ENCODE measurements at places on chromosomes 1 and 21.
A peak's percentile ranks its signal among the peaks of the same experiment; 100 is the strongest.

GRCh38 chr1:245334827-245335490 is 180.2 kb downstream of the KIF26B start:
- no peak for DNase-seq

DNA sequence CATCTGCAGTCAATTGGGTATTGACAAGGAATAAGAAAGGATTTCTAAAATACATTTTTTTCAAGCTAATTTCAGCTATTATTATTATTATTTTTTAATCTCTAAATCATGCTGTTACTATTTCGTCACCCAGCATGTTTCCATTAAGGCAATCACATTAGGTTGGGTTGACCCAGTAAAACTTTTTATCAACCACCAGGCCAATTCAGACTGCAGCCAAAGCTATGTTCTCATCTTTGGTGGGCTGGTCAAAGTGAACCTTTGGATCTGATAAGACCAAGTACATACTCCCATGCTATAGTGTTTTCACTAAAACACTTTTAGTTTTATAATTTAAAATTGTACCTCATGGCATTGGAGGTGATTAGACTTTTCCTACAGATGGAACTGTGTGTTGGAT is 198.6 kb downstream of the PBX1 start:
- DNase-seq, result no peak

DNA sequence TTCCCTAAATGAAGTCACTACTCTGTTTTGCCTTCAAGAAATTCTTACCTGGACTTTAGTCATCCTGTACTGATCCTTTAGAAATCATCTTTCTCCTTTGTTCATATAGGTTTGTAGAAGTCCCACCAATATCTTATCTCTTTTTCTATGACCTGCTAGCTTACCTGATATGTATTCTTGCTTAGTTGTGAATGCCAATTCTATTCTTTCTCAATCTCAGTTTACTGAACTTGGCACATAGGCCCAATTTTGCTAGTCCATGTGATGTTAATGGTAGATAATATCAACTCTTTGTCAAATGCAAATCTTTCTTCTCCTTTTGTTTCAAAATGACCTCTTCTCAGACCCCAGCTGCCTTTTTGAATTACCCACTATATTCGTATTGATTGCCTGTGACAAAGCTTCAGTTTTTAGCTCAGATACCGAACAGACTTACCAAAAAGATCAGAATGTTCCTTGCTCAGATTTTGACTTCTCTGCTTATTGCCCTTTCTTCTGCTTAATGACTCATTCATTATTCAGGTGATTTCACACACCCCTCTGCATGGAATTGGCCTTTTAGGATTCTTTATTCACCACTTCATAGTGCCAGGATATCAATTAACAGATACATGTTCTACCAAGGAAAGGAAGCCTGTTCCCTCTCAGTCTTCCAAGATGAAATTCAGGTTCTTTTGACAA is 20.6 kb downstream of the IPO9 start:
- no peak for DNase-seq

GRCh38 chr21:34190576-34191321 is 117.4 kb downstream of the MRPS6 start:
- no peak for DNase-seq

GRCh38 chr1:220221670-220222069 is 50.6 kb downstream of the RAB3GAP2 start:
- DNase-seq, result no peak

DNA sequence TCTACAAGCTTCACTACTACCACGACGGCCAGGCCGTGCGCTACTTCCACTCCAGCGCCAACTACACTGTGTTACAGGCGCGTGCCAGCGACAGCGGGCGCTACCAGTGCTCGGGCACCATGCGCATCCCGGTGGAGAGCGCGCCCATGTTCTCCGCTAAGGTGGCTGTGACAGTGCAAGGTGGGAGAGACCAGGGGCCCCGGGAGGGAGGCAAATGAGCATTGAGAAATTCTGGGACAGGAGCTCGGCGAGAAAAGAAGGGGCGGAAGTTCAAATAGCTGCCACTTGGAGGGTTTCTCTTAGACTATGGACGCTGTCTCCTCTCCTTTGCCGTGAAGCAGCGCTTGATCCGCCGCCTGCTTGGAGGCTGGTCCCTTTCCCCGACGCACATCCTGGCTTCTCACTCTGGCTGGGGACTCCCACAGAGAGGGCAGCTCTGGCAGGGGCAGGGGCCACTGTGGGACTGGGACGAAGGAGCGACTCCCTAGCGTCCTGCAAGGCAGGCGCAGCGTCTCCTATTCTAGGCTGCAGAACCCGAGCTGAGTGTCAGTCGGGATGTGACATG is 4.6 kb downstream of the FCRLB start:
- DNase-seq, result no peak

DNA sequence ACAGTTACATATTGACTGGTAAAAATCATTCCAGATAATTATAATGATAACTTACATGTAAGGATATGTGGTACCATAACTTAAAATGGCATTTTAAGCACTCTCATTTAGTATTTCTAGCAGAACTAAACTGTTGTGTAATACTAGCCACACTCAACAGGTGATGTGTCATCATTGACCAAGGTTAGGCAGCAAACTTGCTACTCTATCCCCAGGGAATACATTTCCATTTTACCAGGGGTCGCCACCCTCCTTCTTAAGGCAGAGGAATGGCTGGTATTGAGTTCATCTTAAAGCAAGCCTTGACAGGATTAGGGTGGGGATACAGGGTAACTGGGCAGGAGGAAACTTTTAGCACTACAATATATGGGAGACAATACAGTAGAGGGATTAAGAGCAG is 259.8 kb upstream of the CAMK1G start:
- DNase-seq, result no peak

- peak; percentile 33 for DNase-seq
Observed at GRCh38 chr1:37177230-37177864, 143.0 kb upstream of the GRIK3 start.

- DNase-seq, result no peak
Observed at GRCh38 chr1:47225430-47226100, 6.5 kb downstream of the TAL1 start.

GRCh38 chr1:201221201-201221846 is 30.7 kb downstream of the IGFN1 start:
- no peak for DNase-seq

DNA sequence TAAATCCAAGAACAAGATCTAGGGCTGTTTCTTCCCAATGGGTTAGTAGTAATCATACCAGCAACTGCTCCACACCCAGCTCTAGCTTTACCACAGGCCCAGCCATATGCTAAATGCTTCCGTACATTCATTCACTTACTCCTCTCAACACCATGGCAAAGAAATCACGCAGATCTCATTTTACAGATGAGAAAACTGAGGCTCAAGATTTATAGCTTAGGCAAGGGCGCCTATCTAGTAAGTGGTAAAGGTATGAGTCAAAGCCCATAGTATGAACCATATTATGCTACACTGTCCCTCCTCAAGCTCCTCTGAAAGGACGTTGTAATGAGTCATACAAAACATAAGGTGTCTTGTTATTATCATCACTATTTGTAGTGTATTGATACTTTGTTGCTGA is 82.2 kb downstream of the NIBAN1 start:
- DNase-seq, result no peak

GRCh38 chr1:106290805-106291501 is 765.5 kb upstream of the PRMT6 start:
- DNase-seq, result no peak

GRCh38 chr1:159092036-159092760 is 15.6 kb upstream of the AIM2 start:
- DNase-seq, result no peak

- no peak for DNase-seq
Observed at GRCh38 chr1:160549665-160550006, 26.6 kb upstream of the SLAMF6 start.

DNA sequence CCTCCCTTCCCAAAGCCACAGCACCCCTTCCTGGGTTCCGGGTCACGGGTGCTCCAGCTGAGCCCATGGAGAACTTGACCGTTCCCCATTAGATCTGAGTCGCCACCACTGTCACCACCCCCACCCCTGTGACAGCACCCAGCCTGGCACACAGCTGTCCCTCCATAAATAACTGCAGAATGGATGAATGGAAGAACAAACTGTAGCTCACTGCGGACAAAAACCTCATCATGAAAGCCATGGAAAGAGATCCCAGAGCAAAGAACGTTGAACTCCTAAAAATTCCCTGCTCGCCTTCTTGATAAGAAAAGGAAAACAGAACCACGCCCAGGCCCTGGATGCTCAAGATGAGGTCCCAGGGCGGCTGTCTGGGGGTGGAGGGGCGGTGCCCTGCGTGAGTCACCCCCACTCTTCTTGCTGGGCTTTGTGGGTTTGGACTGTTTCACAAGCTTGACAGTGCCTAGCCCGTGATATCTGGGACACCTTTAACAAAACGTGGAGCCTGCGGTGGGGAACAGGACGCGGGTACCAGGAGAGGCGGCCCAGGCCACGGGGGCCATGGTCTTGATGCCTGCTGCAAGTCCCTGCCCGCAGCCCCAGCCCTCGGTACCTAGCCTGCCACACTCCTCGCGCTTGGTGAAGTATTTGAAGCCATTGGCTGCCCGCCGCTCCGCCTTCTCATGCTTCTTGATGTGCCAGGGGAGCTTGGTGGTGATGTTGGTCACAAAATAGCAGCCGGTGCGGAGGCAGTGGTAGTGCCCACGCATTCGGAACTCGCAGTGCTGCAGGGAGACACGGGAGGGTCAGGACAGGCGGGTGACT is 151.9 kb downstream of the CASZ1 start:
- DNase-seq, result no peak

GRCh38 chr21:25170681-25171080 is 436.6 kb downstream of the MRPL39 start:
- DNase-seq, result no peak

GRCh38 chr1:205046870-205047269 is 3.9 kb downstream of the CNTN2 start:
- DNase-seq, result no peak

DNA sequence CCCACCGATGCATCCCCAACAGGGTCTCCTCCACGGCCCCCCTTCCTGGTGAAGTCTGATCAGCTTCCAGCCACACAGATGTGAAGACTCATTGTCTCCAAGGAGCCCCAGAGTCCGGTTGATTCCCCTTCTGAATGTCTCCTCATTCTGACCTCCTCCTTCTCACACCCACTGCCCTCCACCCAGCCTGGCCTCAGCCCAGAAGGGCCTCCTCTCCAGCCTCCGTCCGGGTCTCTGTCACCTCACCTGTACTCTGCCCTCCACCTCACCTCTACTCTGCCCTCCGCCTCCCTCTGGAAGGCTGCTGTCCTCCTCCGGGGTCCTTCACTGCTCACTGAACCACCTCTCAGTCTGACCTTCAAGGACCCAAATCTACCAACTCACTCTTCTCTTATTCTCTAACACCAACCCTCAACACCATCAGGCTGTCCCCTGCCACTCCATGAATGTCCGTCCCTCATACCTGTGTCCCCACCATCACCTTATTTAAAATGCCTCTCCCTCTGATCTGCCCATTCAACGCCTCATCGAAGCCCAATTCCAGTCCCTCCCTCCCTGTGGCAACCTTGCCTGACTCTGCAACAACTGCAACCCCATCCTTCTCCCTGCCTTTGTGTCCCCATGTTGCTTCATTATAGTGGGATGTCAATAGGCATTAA is 201.2 kb downstream of the TOMM20 start:
- DNase-seq, result no peak

DNA sequence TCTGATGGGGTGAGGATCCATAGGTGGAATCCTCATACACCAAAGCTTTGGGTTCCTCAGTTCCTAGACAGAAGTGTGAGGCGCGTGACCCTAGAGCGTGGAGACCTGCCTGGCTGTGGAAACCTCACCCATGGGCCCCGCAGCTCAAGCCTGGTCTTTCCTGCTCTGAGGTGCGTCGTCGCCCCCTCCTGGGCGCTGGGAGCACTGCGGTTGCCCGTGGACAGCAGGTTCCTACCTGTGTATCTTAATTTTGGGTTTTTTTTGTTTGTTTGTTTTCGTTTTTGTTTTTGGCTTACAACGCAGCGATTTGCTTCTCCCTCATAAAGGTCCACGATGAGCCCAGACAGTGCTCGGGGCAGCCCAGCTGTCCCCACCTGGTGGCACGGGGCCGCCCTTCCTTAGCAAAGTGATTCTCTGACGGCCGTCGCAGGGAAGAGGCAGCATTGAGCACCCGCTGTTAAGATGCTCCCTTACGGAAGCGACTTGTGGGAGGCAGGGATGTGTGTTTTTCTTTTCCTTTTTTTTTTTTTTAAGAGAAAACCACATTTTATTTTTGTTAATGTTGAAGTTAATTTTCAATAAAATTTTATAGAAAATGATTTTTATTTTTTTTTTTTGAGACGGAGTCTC is 36.5 kb upstream of the TRAPPC10 start:
- DNase-seq, result no peak

GRCh38 chr1:21636029-21636428 is 33.1 kb downstream of the RAP1GAP start:
- no peak for DNase-seq

DNA sequence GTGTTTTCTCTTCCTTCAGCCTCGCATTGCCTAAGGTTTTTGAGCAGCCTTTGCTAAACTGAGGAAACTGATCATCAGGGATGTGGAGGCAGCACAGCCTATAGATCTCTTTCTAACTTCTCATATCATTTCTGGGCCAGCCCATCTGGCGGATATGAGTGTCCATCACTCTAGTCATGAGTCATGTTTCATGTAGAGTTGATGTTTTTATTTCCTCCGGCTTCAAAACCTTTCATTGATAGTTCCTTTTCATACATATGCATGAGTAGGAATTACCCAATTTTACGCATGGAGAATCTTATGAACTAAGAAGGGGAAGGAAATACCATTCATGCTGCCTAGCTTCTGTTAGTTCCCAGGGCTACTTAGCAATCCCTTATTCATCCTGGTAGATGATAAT is 66.3 kb downstream of the SPATA46 start:
- no peak for DNase-seq

- no peak for DNase-seq
Observed at GRCh38 chr1:183281039-183281438, 95.0 kb downstream of the LAMC2 start.

- DNase-seq, result no peak
Observed at GRCh38 chr1:64179588-64179987, 23.8 kb upstream of the UBE2U start.

- DNase-seq, result no peak
Observed at GRCh38 chr1:18119771-18120377, 12.3 kb downstream of the IGSF21 start.

- DNase-seq, result no peak
Observed at GRCh38 chr1:245177071-245177900, 22.5 kb downstream of the KIF26B start.
